ENCODE measurements at places on chromosomes 11 and 22. TPM values are rescaled to one million over a fixed set of nuclear protein-coding genes. Genes with fewer than 3 reads are reported as not detected.
A peak's percentile ranks its signal among the peaks of the same experiment; 100 is the strongest.

Gene DBX1
- not detected for total RNA-seq

Gene BEST1
- 1.1 TPM for total RNA-seq

GRCh38 chr11:77619576-77620198 is 17.9 kb downstream of the CLNS1A start:
- DNase-seq: no peak

DNA sequence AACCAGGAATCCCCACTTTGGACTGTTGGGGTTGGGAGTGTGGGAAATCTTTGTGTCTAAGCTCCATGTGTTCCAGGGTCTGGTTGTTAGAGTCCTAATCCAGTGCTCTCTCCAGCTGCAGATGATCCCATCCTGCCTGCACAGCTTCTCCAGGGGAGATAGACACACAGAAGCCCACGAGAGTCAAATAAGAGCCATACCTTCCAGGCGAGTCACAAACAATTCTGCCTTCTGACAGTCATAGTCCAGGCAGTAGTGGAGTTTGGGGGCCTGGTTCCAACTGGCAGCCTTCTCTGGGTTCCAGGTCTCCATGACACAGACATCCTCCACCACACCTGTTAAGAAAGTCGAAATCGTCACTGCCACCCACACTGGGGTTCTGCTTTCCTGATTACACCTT is 32.1 kb downstream of the SYT13 start:
- DNase-seq: no peak

DNA sequence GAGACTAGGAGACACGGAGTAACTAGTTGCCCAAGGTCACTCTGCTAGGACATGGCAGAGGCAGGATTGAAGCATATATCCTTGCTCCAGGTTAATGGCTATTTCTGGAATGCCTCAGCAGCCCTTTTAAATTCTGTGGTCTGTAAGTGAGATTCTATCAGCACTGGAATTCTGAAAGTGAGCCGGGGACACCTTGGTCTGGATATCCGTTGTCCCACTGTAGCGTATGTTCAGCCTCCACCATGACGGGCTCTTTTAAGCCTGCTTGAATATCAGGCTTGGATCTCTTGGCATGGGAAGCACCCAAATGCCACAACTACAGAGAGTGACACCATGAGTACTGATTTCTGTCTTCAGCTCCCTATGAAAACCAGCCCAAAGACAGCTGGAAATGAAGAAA is 254.4 kb downstream of the OPCML start:
- DNase-seq: no peak

GRCh38 chr11:102773386-102773785 is 7.0 kb downstream of the MMP10 start:
- no peak for DNase-seq

DNA sequence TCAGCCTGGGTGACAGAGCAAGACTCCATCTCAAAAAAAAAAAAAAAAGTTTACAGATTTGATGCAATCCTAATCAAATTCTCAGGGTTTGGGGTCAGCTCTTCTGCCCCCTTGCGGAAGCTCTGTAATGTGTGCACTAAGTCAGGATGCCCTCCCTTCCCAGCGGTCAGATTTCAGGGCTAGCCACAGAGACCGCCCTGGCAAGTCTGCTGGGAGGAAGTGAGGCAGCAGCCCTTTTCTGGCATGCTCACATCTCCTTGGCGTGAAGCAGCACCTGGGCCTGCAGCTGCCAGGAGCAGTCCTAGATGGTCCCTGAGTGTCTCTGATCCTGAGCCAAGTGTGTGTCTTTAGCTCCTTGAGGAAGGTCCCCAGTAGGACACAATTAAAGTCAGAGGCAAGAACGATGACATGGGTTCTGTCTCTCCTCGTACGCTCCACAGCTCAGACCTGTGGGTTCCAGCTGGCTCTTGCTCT is 10.9 kb upstream of the APOBEC3C start:
- peak; percentile 84 for DNase-seq

DNA sequence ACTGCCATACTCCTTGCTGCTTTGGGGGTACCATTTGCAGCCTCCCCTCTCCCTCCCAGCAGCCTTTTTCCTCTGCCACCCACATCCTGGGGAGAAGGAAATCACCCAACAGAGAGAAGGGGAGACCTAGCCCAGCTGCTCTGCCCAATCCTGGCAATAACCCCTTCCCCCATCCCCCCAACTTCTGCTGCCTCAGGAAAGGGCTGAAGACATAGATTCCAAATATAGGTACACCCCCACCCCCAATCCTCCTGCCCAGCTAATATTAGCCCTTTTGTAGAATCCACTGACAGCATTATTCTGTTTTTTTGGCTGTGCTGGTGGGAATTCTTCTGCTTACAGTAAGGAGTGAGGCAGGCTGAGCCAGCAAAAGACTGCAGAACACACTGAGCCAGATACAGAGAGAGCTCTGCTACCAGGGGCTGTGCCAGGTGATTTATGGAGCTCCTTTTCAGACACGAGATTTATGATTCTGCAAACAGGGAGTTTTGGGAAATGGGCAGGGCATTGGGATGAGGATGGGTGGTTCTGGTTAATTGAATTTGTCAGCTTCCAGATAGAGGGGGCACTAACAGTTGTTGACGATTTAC is 164.0 kb downstream of the TENM4 start:
- no peak for DNase-seq

GRCh38 chr11:83120327-83120726 is 36.6 kb upstream of the PCF11 start:
- no peak for DNase-seq

Data from cardiac septum (tissue), 1 donor.